A549 treated with CpdA at 1 μM for 4 hours (cell line): ENCODE measurements at places on chromosomes 6 and 20. TPM values are rescaled to one million over a fixed set of nuclear protein-coding genes. Genes with fewer than 3 reads are reported as not detected.

WFDC10B gene
- not detected in 5 replicates for total RNA-seq

EBF4 gene
- 2.2 to 4.7 TPM (median 2.4 TPM) in 5 replicates for total RNA-seq

ZNF76 gene
- 8.6 to 12.3 TPM (median 8.9 TPM) in 5 replicates for total RNA-seq

ZNF217 gene
- 19.1 to 30.0 TPM (median 22.6 TPM) in 5 replicates for total RNA-seq

FBXO5 gene
- 18.4 to 22.9 TPM (median 20.9 TPM) in 5 replicates for total RNA-seq

B3GALT4 gene
- 0.38 to 0.72 TPM (median 0.55 TPM) in 5 replicates for total RNA-seq

EFCAB8 gene
- total RNA-seq = not detected in 5 replicates

TJAP1 gene
- 16.2 to 21.4 TPM (median 20.3 TPM) in 5 replicates for total RNA-seq

RHAG gene
- 0.03 to 0.07 TPM in 2 of 5 replicates, not detected in the others for total RNA-seq
